Activated CD4-positive, alpha-beta T cell treated with anti-CD3 and anti-CD28 coated beads, Interleukin-2, amount 50 U/mL, for 16 hours (primary cell): ENCODE measurements at places on chromosomes 16 and 17.

- DNase-seq = no peak
Observed at GRCh38 chr17:78567991-78568390, 9.2 kb downstream of the DNAH17 start.

DNA sequence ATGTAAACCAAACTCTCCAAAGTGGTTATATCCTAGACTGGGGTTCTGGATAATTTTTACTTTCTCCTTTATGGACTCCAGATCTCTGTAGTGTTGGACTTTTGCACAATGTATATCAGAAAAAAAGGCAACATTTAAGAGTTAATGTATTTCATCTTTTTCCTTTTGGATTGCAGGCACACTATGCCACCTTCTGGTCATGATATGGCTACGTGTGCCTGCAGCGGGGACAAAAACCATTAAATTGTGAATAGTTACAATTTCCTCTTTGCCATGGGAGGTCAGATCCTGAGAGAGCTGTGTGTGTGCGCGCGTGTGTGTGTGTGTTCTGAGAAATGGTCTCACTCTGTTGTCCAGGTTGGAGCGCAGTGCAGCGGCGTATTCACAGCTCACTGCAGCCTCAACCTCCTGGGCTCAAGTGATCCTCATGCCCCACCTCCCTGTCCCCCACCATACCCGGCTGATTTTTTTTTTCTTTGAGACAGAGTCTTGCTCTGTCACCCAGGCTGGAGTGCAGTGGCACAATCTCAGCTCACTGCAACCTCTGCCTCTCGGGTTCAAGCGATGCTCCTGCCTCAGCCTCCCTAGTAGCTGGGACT, 4.3 kb upstream of the SGF29 start:
- no peak for DNase-seq

DNA sequence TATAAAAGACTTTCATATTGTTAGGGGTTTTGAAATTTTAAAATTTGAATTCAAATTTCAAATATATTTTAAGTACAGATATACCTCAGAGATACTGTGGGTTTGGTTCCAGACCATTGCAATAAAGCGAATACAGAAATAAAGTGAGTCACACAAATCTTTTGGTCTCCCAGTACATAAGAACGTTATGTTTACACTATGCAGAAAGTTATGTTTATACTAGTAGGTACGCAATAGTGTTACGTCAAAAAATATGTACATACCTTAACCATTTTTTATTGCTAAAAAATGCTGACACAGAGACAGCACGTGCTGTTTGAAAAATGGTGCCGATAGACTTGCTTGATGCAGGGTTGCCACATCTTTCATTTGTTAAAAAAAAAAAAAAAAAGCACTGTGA, 19.7 kb downstream of the NUP88 start:
- DNase-seq = no peak

GRCh38 chr17:57016764-57017116, 38.8 kb downstream of the SCPEP1 start:
- no peak for DNase-seq

DNA sequence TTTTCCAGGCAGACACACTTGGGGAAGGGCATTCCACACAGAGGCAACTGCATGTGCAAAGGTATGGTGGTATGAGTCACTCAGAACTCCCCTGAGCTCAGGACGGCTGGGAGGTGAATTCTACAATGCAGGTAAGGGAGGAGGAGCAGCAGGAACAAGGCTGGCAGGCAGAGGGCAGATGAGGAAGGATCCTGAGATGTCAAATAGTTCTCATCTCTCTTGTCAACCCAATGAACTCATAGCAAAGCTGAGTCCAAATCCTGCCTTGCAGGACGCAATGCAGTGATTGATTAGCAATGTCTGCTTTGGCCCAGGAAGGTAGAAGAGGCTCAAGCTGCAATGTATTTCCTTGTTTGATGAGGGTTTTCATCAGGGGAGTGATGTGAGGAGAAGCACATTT, 243.5 kb downstream of the XYLT1 start:
- DNase-seq = no peak

DNA sequence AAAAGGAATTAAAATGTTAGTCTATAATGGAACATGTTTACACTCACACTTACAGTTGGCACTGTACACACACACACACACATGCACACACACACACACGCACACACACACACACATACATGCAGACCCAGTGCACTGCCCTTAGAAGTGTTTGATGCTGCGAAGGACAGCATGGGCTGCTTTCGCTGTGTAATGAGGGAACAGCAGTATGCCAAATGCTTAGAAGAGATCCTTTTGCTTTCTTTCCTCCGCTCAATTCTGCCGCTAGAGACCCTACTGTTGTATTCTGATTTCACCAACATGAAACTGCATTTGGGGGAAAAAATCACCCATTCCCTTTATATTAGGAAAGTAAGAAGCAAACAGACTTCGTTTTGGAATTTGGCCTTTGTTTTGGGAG, 217.9 kb downstream of the ENGASE start:
- no peak for DNase-seq

DNA sequence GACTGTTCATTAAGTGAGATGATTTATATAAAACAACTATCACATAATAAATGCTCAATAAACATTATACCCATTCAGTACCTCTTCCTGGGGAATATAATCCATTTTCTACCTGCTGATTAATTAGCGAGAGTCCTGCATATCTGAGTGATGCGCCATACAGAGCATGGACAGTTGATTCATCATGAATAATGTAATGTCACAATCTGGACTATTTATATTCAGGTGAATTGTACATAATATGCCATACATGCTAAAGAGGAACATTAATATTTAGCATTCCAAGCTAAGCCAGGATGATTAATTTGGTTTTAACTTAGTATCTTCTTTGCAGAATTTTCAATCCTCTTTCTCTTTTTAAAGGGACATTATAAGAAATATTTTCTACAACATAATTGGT, 362.0 kb upstream of the XYLT1 start:
- DNase-seq = no peak

GRCh38 chr16:86496262-86496928, 13.9 kb upstream of the FOXF1 start:
- no peak for DNase-seq

DNA sequence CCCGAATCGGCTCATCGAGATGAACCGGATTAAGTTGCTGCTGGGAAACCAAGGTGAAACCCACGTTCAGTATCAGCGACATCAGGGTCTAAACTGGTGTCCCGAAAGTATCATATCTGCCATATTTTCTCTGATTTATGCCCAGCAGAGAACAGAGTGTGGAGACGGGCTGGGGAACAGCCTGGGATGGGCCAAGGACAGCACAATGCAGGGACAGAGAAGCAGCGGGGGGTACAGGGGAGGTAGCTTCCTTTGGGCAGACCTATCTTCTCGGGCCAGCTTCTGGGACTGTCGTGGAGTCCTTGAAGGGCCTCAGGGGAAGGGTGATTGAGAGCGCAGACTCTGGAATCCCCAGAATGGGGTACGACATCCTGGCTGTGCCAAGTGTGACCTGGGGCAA, 17.5 kb upstream of the MLKL start:
- DNase-seq = no peak

DNA sequence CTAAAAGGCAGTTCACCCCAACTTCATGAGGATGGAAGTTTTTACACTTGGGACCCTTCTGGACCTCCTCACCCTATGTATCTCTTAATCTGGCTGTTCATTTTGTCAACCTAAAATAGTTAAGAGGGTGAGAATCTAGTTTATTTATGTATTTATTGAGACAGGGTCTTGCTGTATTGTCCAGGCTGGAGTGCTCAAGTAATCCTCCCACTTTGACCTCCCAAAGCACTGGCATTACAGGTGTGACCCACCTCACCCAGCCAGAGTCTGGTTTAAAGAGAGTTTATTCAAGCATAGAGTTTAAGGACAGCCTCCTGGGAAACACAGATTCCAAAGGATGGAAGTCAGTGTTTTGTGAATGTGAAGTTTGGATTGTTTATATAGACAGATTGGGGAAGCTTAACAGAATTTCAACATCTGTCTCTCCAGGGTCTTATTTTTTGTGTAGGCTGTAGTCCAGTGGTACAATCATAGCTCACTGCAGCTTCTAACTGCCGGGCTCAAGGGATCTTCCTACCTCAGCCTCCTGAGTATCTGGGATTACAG, 8.0 kb upstream of the APPBP2 start:
- no peak for DNase-seq

DNA sequence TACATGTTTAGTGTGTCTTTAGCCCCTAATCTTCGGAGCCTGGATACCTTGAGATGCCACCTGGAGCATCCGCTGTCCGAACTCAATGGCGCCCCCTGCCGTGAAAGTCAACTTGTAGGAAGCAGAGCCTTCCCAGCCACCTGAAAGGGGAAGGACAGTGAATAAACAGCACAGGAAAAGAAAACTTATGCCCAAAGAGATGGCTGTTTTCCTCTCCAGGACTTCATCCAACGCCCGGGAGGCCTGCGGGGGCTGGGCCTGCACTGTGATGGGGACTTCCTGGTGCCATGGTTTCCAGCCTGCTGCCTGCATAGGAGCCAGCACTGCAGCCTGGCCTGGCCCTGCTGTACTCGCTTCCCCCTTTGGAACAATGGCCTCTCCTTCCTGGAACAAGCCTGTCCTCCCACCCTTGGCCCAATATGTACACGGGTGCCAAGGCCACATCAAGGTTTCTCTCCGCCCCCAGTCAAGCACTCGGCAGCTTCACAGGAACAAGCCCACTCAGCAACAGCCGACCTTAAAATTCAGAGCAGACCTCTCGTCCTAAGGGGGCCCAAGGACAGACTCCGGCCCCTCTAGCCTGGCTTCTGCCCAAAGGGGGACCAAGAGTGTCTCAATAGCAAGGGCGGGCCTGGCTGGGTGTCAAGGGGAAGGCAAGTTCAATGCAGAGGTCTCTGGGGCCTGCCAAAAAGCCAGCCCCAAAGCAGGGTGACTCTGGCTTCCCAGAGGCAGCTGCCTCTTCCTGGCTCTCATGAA, 4.5 kb upstream of the UNC13D start:
- peak; percentile 74 for DNase-seq

DNA sequence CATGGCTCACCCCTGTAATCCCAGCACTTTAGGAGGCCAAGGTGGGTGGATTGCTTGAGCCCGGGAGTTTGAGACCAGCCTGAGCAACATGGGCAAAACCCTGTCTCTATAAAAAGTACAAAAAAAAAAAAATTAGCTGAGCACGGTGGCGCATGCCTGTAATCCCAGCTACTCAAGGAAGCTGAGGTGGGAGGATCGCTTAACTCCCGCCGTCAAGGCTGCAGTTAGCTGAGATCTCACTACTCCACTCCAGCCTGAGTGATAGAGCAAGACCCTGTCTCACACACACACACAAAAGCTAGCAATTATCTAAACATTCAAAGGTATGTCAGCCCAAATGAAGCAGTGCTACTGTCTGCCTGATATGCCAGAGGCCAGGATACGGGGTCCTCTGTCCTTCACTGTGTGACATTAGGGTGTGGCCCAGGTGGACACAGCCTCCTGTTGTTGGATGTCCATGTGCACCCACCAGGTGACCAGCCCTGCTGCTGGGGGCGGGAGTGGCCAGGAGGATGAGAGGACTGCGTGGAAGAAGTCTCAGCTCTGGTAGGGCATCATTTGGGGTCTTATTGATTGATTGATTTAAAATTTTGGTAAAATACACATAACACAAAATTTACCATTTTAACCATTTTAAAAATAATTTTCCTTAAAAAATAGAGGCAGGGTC, 3.9 kb downstream of the NLRC3 start:
- no peak for DNase-seq
